ENCODE measurements at places on chromosomes 1 and 21.

- DNase-seq: no peak
Observed at GRCh38 chr21:38660333-38661196, 145.2 kb upstream of the ETS2 start.

DNA sequence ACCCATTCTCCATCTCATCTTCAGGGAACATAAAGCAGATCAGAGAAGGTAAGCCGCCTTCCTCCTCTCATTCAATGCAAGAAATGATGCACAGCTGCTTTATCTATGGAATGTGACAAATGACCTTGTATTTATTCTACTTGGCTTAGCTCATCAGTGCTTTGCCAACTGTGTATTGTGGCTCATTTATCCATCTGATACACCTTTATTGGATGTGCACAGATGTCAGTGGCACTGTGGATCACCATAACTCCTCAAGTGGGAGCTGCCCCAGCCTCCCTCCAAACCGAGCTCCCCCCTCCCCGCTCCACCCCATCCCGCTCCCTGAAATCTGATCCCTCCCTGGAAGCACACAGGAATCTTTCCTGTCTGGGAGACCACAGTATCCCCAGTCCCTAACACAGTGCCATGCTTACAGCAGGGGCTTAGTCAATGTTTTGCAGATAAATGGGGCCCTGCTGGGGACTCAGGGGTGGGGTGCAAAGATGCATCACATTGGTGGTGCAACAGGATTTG, 156.0 kb upstream of the RAB4A start:
- DNase-seq: no peak

DNA sequence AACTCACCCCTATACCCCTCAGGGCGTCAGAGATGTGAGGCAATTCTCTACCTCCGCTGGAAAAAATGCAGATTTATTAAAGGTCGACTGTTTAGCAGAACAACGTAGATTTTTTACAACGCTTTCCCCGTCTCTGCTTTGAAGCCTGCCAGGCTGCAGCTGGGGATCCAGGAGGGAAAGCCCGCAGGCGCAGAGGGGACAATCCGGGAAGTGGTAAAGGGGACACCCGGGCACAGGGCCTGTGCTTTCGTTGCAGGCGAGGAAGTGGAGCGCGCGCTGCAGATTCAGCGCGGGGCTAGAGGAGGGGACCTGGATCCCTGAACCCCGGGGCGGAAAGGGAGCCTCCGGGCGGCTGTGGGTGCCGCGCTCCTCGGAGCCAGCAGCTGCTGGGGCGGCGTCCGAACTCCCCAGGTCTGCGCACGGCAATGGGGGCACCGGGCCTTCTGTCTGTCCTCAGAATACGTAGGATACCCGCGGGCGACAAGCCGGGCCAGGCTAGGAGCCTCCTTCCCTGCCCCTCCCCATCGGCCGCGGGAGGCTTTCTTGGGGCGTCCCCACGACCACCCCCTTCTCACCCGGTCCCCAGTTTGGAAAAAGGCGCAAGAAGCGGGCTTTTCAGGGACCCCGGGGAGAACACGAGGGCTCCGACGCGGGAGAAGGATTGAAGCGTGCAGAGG, 5.5 kb downstream of the SIM2 start:
- no peak for DNase-seq

DNA sequence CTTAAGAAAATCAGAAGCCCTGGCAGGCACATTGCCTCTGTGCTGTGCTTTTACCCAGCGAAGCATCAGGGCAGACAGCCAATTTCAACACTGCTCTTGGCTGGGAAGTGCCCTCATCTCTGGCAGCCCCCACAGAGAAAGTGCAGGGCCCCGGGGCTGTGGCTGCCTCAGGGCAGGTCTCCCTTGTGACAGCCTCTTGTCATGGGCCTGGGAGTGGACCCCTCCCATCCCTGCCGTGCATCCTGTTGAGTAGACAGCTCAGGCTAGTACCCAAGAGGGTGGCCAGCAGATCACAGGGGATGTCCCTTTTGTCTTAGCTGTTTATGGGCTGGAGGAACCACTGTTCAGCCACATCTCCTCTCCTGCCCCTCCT, 23.3 kb downstream of the TTC34 start:
- DNase-seq: no peak

- DNase-seq: no peak
Observed at GRCh38 chr1:89975540-89976125, 19.3 kb upstream of the ZNF326 start.

GRCh38 chr21:32768530-32768929, 3.0 kb downstream of the PAXBP1 start:
- DNase-seq: no peak

GRCh38 chr21:25997788-25998611, 172.6 kb downstream of the APP start:
- DNase-seq: peak; percentile 87

DNA sequence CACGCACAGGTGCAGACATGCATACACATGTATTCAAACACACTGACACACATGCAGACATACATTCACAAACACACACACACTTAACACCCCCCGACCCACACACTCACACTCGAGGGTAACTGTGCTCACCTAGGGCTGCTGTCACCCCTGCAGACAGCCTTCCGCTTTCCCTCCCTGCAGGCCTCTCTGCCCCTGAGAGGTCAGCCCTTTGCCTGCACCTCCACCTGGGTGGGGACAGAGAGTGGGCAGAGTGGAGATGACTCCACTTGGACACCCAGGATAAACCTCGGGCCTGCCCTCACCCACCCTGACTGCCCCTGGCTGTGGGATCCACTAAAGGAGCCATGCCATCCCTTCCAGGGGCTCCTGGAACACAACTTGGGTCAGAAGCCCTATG, 264.3 kb downstream of the PTPRU start:
- DNase-seq: no peak

GRCh38 chr1:183432548-183432875, 14.3 kb upstream of the NMNAT2 start:
- no peak for DNase-seq

- DNase-seq: no peak
Observed at GRCh38 chr1:205593967-205594366, 37.8 kb downstream of the ELK4 start.

DNA sequence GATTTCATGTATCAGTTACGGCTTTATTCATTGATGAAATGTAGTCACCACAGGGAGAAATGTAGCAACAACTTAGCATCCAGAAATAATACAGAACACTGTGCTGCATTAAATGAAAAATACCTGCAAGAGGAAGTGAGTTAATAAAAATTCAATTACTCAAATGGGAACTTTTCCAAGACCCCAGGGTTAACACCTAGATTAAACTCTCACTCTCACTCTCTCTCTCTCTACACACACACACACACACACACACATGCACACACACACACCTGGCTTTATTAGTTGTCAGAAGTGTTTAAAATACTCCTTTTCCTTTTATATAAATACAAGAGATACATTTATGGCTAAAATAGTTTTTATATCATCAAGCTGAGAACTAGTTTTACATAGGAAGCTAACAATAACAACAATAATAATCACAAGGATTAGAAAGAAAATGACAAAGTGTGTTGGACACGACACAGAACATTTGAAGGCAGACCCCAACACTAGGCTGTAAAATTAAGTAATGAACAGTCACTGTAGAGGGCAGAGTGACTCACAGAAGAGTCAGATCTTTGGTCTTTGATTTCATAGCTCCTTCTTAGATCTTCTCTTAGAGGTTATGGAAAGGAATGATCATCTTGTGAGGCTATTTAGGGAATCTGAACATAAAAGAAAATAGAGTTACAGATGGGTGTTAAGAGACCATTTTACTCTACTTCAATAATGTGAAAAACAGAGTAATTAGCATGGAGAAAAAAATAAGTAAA, 1266.0 kb upstream of the ADGRL2 start:
- DNase-seq: no peak

DNA sequence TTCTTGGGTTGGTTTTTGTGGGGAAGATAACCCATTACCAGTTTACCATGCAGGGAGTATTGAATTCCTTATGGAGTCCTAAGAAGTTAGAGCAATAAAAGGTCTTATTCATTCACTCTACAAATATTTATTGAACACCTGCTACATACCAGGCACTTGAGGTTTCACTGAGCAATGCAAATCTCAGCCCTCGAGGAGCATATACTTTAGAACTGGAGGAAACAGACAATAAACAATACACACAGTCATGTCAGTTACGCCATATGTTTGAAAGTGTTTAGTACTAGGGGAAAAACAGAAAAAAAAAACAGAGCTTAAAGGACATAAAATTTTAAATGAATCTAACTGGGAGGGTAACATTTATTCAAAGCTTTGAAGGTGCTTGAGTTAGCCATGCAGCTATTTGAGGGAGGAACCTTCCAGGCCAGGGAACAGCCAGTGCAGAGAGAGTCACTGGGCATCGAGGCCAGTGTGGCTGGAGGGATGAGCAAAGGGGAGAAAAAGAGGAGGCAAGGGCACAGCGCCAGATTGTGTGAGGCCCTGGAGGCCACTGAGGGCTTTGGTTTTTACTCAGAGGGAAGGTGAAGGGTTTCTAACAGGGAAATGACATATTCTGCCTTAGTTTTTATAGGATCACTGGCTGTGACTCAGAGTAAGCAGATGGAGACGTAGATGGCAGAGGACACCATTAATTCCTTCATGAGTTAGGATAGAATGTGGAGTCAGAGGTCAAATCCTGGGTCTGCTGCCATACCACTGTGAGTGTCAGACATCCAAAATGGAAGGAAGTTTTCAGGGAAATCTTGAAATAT, 32.7 kb downstream of the C1orf21 start:
- DNase-seq: no peak

- DNase-seq: no peak
Observed at GRCh38 chr1:107549152-107549810, 408.4 kb downstream of the NTNG1 start.

DNA sequence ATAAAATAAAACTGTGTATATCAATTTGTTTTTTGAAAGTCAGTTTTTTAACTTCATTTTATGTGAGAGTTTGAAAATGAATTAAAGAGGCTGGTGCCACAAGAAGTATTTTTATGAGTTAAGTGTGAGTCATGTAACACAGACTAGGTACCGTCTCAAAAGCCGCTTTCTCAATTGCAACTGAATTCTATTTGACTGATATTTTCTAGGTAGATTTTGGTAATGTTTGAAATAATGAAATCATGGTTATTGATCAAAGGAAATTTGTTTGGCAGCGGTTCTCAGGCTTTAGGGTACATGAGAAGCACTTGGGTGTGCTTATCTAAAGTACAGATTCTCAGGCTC, 4.6 kb downstream of the SNX27 start:
- no peak for DNase-seq

GRCh38 chr1:200345520-200345919, 64.3 kb downstream of the ZNF281 start:
- no peak for DNase-seq

GRCh38 chr1:26315874-26316850, 1.6 kb upstream of the CD52 start:
- no peak for DNase-seq

- DNase-seq: no peak
Observed at GRCh38 chr1:184472136-184472535, 85.3 kb downstream of the C1orf21 start.

DNA sequence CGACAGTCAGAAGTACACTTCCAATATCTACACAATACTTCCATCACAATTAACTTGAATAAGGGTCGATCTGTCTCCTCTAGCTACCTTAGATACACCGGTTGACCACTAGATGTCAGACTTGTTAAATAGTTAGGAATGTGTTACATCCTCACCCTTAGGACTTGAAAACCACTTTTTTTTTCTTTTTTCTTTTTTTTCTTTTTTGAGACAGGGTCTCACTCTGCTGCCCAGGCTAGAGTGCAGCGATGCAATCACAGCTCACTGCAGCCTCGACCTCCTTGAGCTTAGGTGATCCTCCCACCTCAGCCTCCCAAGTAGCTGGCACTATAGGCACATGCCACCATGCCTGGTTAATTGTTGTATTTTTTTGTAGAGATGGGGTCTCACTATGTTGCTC, 120.4 kb upstream of the GREM2 start:
- DNase-seq: peak; percentile 23

GRCh38 chr21:40985370-40985769, 138.4 kb upstream of the DSCAM start:
- no peak for DNase-seq

- DNase-seq: no peak
Observed at GRCh38 chr1:116726872-116727820, 27.1 kb upstream of the CD2 start.

DNA sequence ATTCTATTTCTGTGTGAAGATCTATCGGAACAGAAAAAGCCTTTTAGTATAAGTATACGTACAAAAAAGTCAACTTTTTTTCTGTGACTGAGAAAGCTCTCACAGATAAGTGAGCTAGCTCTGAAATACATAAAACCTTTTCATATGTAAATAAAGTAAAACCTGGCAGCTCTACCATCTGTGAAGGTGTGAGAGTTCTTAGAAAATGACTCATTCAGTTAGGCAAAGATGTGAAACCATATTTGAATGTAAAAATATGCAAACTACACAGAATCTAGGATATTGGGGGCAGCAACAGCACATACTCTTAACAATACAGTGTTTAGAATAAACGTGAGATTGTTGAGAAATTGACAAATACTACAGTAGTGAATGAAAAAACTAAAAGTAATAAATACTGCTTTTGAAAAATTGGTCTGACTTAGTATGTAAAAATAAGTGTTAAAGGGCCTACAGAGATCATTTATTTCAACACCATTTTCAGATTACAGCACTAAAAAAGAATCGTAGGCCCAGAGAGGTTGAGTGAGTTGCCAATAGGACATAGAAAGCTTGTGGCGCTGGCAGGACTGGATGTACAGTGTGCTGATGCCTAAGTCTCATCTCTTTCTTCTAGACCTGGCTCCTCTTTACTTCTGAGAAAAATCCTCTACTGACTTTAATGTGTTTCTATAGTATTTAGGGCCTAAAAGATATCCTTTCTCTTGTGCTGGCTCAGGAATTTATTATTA, 19.8 kb downstream of the ATP6V1G3 start:
- DNase-seq: peak; percentile 34

GRCh38 chr1:211654838-211655787, 20.3 kb downstream of the NEK2 start:
- peak; percentile 79 for DNase-seq

DNA sequence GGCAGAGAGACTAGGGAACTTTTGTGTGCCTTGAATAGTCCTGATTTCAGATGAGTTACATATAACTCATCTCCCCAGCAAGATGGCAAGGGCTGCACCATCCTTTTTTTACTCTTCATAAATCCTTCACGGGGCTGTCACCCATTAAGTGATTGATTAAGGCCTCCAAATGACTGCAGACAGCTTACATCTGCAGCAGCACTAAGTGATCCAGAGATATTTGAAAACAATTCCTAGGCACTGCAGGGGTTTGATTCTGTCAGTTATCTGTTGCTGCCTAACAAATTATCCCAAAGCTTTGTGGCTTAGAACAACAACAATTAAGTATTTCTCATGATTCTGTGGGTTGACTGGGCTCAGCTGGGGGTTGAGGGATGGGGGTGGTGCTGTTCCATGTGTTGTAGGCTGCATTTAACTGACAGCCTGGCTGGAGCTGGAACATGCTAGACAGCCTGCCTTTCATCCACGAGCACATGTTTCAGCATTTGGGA, 19.3 kb downstream of the TEX38 start:
- DNase-seq: peak; percentile 65

- DNase-seq: no peak
Observed at GRCh38 chr1:107997866-107998265, 32.9 kb upstream of the VAV3 start.

GRCh38 chr1:173356191-173356762, 120.9 kb upstream of the PRDX6 start:
- no peak for DNase-seq

- DNase-seq: no peak
Observed at GRCh38 chr21:40066221-40066620, 199.0 kb downstream of the PCP4 start.

- no peak for DNase-seq
Observed at GRCh38 chr1:94336991-94337390, 81.2 kb upstream of the ABCD3 start.

- DNase-seq: no peak
Observed at GRCh38 chr1:162347281-162347680, 29.4 kb downstream of the SPATA46 start.
